ENCODE measurements at places on chromosomes 12 and 14. TPM values are rescaled to one million over a fixed set of nuclear protein-coding genes. Genes with fewer than 3 reads are reported as not detected.

Gene KCNH5
- polyA plus RNA-seq: 0.14 TPM

Gene IAPP
- not detected for polyA plus RNA-seq

Gene DYRK2
- polyA plus RNA-seq: 28.9 TPM

Gene KCNC2
- polyA plus RNA-seq: 0.96 TPM

Gene MFAP5
- polyA plus RNA-seq: 2.3 TPM

Gene ZNF605
- 27.7 TPM for polyA plus RNA-seq

Gene CDH24
- polyA plus RNA-seq: 23.9 TPM

Gene CDCA3
- polyA plus RNA-seq: 29.7 TPM

Gene FGD4
- 21.2 TPM for polyA plus RNA-seq

Gene HOXC12
- not detected for polyA plus RNA-seq

Gene HDAC7
- 93.5 TPM for polyA plus RNA-seq

Gene CIT
- polyA plus RNA-seq: 24.7 TPM

Gene PMCH
- 0.33 TPM for polyA plus RNA-seq

Gene TMCC3
- polyA plus RNA-seq: 39.4 TPM

Gene TTC8
- 47.1 TPM for polyA plus RNA-seq

Gene GDF3
- polyA plus RNA-seq: 0.47 TPM

Gene TCL1B
- not detected for polyA plus RNA-seq

Gene CCDC85C
- polyA plus RNA-seq: 34.5 TPM

Gene DPF3
- 3.5 TPM for polyA plus RNA-seq

Gene INHBC
- polyA plus RNA-seq: 0.26 TPM

Gene RGS6
- 0.93 TPM for polyA plus RNA-seq

Gene OR6J1
- polyA plus RNA-seq: 0.38 TPM

Gene GLT8D2
- 8.4 TPM for polyA plus RNA-seq

Gene PKP2
- 21.7 TPM for polyA plus RNA-seq

Gene STAC3
- polyA plus RNA-seq: 9.6 TPM

Gene RNU4-1
- polyA plus RNA-seq: not detected

Gene PSEN1
- polyA plus RNA-seq: 65.7 TPM

Gene SNX6
- polyA plus RNA-seq: 98.2 TPM

Gene TMEM119
- 25.2 TPM for polyA plus RNA-seq

Gene LAG3
- 1.1 TPM for polyA plus RNA-seq

Gene EID3
- polyA plus RNA-seq: 4.5 TPM

Gene ZFHX2
- 11.0 TPM for polyA plus RNA-seq

Gene PIANP
- polyA plus RNA-seq: 15.3 TPM

Gene LMNTD1
- not detected for polyA plus RNA-seq

Gene PLBD1
- polyA plus RNA-seq: 48.3 TPM

Gene CLEC14A
- polyA plus RNA-seq: 17.3 TPM

Gene ACRBP
- 7.7 TPM for polyA plus RNA-seq

Gene TMEM179
- 1.1 TPM for polyA plus RNA-seq

Gene SLIRP
- 108 TPM for polyA plus RNA-seq

Measured in renal pelvis (tissue), 12 donors.